Activated CD4-positive, alpha-beta T cell treated with anti-CD3 and anti-CD28 coated beads, Interleukin-2, amount 50 U/mL, for 48 hours (primary cell): ENCODE measurements at places on chromosomes 1 and 21.

DNA sequence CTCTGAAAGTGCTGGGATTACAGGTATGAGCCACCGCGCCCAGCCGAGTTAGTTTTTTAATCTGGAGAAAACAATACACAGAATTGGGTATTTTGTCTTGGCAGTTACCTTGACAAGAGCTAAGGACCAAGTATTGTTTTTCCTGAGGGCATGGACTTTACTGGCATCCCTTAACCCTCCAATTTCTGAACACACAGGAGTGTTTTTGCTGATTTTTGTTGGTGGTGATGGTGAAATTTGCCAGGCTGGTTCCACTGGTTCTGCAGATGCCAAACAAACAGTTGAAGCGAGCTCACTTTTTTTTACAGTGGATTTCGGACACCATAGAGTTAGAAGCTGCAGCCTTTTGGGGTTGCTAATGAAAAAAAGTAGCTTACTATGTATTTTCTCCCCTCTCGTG, 37.2 kb upstream of the SH3D21 start:
- DNase-seq = no peak

GRCh38 chr1:105294838-105295237, 1545.1 kb downstream of the AMY1C start:
- no peak for DNase-seq

DNA sequence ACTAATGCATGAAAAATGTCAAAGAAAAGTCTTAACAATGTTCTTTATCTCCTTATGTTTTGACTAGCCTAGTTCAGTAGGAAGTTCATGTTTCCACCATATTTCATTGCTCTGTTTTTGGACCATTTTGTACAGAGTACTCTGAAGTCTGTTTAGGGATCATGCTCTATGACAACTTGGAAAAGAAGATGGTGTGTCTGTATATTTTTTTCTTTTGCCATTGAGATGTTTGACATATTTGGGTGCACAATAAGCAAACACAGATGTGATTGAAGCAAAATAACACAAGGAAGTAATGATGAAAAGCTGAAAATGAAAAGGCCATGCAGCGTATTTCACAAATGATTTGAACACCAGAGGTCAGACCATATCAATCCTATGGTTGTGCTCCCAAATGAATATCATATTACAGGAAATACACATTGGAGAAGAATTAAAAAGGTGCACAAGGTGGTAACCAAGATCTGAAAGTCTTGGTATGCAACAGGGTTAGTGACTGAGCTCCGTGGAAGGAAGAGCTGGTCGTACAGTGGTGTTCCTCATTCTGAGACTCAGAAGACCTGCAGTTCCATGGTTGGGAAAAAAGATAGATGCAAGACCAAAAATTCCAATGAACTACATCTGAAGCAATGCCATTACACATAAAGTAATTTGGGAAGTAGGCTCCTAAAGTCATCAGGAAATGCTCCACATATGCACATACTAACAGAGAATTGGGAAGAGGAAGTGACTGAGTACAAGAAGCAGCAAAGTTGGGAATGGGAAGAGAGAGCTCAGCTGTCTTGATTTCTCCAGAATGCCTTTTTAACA, 463.5 kb downstream of the LMO4 start:
- no peak for DNase-seq

- no peak for DNase-seq
Observed at GRCh38 chr1:61501971-61502916, 222.7 kb downstream of the TM2D1 start.

- peak; percentile 66 for DNase-seq
Observed at GRCh38 chr1:25619101-25619890, 2.7 kb downstream of the MAN1C1 start.

DNA sequence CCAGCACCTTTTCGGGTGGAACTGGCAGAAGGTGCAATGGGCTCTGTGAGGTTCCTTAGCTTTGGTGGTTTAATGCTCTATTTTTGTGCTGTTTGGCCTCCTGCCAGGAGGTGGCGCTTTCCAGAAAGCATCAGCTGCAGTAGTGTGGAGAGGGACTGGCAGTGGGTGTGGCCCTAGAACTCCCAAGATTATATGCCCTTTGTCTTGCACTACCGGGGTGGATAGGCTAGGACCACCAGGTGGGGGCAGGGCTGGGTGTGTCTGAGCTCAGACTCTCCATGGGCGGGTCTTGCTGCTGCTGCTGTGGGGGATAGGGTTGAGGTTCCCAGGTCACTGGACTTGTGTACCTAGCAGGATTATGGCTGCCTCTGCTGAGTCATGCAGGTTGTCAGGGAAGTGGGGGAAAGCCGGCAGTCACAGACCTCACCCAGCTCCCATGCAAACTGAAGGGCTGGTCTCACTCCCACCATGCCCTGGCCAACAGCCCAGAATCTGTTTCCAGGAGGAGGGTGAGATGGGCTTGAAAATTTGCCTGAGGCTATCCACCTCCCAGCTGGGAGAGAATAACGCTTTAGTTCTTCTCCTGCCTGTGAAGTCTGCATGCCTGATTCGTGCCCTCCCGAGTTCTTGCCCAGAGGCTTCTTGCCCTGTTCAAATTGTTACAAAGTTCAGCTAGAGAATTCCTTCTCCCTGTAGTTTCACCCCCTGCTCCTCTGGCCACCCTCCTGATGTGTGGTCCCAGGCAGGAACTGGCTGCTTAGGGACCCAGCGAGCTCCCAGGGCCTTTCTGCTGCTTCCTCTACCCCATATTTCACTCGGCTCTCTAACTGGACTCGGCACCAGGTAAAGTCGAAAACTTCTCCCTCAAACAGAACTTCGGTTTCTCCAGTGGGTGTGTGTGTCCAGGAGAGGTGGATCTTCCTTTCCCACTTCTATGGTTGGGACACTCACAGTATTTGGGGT, 76.5 kb upstream of the BTG3 start:
- peak; percentile 74 for DNase-seq

DNA sequence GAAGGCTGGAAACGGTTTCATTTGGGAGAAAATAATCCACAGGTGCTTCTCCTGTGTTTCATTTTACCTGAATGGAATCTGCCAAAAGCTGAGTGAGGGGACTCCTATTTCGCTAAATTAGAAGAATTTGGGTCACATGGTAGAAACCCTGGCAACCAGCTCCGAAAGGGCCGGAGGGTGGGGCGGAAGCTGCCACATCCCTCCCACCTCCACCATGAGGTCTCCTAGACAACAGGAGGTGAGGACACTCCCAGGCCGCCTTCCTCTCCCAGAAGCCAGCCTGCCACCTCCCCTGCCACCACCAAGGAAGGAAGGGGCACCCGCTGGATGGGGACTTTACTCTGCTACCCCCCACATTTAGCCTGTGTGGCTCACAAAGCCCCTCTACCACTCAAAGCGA, 199.9 kb upstream of the ZC3H12A start:
- DNase-seq = no peak

GRCh38 chr1:3219005-3219790, 150.2 kb downstream of the PRDM16 start:
- DNase-seq = no peak

GRCh38 chr1:153647346-153647714, 11.2 kb upstream of the SNAPIN start:
- DNase-seq = no peak
